ENCODE measurements at places on chromosomes 2 and 18.
A peak's percentile ranks its signal among the peaks of the same experiment; 100 is the strongest.

GRCh38 chr2:12416600-12416999 is 300.1 kb upstream of the TRIB2 start:
- peak; percentile 31 for DNase-seq

DNA sequence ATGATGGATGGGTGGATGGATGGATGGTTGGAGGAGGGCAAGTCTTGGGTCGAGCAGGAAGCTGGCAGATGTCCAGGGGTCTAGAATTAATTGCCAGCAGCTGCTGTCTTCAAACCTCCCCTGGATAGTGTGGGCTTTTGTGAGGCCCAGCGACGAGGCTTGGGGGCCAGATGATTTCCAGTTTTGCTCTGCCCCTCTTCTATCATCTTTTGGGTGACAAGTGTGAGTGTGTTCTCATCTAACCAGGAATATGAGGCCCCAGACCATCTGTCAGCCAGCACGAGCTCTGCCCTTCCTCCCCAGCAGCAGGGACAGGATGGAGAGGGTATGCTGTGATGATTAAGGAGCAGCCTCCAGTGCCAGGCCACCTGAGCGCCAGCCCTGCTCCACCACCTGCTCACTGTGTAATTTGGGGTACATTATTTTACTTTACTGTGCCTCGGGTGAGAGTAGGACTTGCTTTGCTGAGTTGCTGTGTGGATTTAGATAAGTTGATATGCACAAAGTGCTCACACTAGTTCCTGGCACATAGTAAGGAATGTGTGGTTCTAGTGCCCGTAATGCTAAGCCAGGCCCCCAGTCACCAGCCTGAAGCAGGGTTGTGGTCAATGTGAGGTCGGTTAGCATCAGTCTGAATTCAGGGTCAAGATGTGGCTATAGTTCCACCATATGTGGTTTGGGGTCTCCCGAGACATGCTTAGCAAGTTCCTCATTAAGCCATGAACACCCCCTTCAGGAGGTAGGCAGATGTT is 251.1 kb downstream of the CYP26B1 start:
- no peak for DNase-seq

DNA sequence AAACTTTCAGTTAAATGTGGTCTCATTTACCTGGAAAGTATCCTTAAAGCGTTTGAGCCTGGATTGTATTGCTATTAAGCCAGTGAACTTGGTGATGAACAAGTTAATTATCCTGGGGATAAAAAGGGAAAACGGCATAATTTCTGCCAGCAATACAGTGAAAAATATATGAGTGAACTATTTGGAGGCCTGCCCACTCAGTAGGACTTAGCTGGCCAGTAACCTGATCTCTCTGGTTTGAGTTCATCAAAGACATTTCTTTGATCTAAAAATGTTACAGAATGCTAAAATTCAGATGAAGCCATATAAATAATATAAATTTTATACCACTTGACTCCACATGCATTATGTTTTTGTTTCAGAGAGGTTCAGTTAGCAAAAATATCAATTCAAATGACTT is 241.1 kb upstream of the VWC2L start:
- DNase-seq: no peak

- DNase-seq: no peak
Measured at GRCh38 chr2:10863837-10864236, 47.9 kb upstream of the KCNF1 start.

DNA sequence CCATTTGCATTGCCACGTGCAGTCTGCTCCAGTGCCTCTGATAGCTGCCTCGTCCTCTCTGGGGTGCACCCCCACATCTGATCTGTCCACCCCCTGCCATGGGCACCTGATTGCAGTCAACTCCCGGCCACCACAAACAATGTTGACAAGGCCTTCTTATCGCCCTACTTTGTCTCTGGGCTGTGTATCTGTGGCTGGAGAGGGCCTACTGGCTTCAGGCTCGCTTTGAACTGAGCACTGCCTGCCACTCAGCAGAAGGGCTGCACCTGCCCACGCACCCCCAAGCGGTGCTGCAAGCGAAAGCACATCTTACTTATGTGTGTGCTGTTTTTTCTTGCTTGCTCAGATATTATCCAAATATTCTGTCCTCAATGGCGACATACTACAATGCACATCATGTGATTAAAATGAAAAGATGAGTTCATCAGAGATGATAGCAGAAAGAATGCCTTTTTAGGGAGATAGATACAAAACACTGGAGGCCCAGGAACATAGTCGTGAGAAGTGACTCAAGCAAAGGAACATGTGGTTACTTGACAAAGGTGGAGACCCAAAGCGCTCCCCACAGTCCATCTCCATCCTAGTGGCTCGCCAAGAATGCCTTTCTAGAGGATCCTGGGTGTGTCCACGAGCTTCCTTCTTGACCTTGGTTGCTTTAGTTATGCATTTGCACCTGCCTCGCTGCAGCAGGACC is 28.8 kb downstream of the FBLN7 start:
- no peak for DNase-seq

- DNase-seq: no peak
Measured at GRCh38 chr2:12109363-12110017, 363.1 kb downstream of the LPIN1 start.

GRCh38 chr2:20755132-20755800 is 67.6 kb downstream of the LDAH start:
- DNase-seq: no peak

DNA sequence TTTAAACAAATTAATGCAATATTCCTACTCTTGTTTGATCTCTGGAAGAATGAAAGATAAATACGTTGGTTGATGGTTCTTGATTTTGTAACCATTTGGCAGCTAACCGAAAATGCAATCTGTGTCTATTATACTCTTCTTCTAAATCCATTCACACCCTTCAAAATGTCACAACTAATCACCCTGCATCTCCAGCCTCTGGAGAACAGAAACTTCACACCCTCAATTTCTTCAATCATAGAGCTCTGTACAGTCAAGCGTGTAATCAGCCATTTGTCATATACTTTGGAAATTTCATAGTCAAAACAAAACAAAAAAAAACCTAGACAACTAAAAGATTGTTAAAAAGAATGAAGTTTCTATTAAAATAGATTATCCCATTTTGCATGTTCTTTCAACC is 1482.3 kb upstream of the LRRTM1 start:
- no peak for DNase-seq

- no peak for DNase-seq
Measured at GRCh38 chr2:119230219-119231185, 6.9 kb downstream of the STEAP3 start.

GRCh38 chr2:54067851-54068375 is 47.5 kb upstream of the ACYP2 start:
- DNase-seq: no peak

GRCh38 chr2:159078443-159078842 is 110.0 kb downstream of the TANC1 start:
- DNase-seq: no peak

- DNase-seq: no peak
Measured at GRCh38 chr2:2112416-2113105, 218.5 kb downstream of the MYT1L start.
